ENCODE measurements at places on chromosomes 11 and 22.

DNA sequence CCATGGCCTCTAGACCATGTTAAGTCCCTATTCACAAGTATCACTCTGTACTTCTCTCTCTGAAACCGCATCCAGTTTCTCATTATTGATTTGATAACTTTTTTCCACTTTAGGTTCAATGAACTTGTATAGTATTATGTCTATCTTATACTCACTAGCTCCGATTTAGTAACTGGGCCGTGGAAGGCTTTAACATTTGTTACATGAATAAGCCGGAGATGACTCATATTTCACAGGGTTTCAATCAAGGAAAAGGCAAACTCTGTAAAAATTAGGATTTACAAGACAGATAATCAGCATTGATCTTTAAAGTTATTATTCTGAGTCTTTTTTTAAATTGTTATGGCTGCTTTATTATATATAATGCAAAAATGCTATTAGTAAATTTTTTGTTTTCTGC, 662.2 kb upstream of the CNTN5 start:
- no peak for DNase-seq

DNA sequence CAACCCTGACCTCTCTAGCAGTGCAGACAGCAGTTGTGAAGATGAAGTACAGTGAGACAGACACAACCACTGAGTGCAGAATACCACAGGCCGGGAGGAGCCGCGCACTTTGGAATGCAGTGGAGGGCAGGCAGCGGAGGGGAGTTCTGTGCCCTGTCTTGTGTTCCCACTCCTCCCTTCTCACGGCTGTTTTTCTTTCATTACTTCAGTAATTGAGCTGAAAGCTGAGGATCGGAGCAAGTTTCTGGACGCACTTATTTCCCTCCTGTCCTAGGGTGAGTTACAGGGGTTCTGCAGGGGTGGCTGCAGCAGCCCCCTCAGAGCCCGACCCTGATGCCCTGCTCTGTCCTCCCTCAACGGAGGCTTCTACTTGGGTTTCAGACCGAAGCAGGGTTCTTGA, 5.6 kb downstream of the CLDN5 start:
- no peak for DNase-seq

DNA sequence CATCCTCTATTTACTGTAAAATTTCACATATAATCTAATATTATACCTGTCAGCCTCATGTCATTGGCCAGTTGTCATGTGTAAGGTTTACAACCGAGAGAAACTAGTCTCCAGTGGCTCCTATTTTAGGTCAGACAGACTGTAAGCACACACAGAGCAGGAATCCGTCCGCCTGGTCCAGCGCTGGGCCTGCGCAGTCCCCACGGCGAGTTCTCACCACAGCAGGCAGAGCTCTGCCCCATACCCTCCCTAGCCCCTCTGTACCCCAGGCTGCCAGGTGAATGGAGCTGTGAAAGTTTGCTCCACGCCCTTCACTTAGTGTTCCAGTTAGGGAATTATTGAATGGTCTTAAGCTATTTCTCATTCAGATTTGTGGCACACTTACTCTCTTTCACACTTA, 63.7 kb downstream of the SNX19 start:
- no peak for DNase-seq

- no peak for DNase-seq
Observed at GRCh38 chr11:134413826-134414731, 2.0 kb upstream of the B3GAT1 start.

DNA sequence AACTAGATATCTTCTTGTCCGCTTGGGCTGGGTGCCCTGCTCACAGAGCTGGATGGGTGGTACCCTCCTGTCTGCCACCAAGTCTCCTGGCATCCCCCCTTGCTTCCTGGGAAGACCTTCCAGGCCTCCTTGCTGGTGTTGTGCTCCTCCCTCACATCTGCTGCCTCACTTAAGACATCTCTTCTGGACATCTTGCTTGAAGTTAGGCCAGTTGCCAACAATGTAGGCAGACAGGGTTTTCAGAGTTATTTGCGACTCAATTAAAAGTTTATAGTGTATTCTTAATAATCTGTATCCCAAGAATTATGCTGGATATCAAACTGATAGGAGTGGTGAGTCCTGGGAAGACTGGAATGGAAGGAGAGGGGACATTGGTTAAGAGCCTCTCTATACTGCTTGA, 64.0 kb upstream of the TNRC6B start:
- DNase-seq = no peak

- no peak for DNase-seq
Observed at GRCh38 chr11:36868380-36868779, 270.3 kb upstream of the RAG2 start.

Data from CD4-positive, alpha-beta memory T cell (primary cell).